ENCODE measurements at places on chromosomes 11 and 22.
A peak's percentile ranks its signal among the peaks of the same experiment; 100 is the strongest.

- DNase-seq: no peak
Observed at GRCh38 chr11:46902694-46903093, 15.7 kb downstream of the LRP4 start.

DNA sequence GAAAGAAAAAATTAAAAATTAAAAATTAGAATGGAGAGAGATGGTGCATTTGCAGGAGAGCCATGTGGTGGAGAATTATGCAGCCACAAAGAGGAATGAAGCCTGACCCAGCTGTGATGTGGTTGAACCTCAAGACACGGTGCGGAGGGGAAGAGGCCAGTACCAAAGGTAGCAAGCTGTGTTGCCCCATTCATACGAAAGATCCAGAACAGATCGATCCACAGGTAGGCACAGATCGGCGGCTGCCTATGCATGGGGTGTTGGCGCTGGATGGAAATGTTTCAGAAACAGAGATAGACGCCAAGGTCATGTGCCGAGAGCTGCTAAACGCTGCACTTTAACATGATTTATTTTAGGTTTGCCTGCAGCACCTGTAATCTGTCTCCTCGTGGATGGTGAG lies 992.3 kb downstream of the BRD1 start:
- no peak for DNase-seq

GRCh38 chr22:29039148-29039547 lies 22.5 kb downstream of the C22orf31 start:
- no peak for DNase-seq

- DNase-seq: no peak
Observed at GRCh38 chr11:122330279-122330965, 214.4 kb upstream of the BLID start.

GRCh38 chr22:46755525-46755924 lies 6.9 kb upstream of the TBC1D22A start:
- DNase-seq: no peak

GRCh38 chr11:695288-695537 lies 191 bp upstream of the DEAF1 start:
- DNase-seq: no peak

DNA sequence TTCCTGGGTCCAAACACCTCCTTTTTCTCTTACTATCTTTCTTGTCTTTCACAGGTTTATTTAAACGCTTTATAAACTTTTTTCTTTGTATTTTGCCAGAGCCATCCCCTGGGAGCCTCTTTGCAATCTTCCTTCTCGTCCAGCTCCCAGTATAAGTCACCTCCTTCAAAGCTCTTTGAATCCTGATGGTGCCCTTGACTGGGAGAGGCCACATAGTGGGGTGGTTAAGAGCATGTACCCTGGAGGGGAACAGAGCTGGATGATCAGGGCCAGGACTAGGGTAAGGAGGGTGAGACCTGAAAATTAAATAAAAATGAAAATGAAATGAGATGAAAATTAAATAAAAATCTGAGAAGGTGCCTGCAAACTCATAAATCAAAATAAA lies 155.0 kb downstream of the FBXO7 start:
- no peak for DNase-seq

DNA sequence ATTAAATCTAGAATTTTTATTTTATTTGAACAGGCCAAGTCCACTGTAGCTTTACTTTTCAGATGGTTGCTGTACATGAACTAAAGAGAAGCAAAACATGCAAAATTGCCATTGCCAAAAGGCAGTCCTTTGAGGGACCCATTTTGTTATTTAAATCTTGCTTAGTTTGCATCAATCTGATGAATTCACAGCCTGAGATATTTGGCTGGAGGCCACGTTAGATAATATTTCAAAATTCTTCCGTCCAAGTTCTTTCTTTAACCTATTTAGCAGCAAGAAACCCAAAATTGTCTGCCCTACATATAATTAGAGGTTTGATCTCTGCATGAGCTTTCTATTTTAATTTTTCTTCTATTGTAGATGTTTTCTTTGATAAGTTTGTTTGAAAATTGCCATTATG lies 1706.9 kb upstream of the RAG2 start:
- DNase-seq: no peak

DNA sequence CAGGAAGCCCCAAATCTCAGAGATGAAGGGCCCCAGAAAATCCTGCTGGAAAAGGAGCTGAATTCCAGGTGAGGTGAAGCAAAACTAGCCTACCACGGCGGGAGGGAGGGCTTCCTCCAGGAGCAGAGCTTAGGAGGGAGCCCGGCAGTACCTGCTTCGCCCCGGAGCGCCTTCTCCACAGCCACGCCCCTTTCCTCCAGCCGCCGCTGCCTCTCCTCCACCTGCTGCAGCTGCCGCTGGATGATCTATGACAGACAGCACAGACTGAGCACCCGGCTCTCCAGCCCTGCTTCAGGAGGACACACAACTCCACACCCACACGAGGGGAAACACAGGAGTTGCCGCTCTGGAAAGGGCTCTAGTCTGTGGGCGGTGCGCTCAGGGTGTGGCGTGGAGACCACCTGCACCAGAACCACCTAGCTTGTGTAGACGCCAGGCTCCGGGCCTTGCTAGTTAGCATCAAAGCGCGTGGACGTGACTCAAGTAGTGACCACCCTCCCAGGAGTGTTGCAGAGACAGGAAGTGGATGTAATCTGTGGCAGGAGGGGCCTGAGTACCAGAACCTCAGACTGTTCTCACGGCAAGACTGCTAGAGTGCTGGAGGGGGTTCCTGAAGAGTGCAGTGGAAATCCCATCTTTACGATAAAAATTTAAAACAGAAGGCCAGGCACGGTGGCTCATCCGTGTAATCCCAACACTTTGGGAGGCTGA lies 34.6 kb upstream of the BID start:
- DNase-seq: peak; percentile 7

GRCh38 chr22:43198126-43198525 lies 11.2 kb upstream of the TTLL12 start:
- DNase-seq: no peak

GRCh38 chr11:3188496-3189195 lies 23.5 kb upstream of the OSBPL5 start:
- no peak for DNase-seq

DNA sequence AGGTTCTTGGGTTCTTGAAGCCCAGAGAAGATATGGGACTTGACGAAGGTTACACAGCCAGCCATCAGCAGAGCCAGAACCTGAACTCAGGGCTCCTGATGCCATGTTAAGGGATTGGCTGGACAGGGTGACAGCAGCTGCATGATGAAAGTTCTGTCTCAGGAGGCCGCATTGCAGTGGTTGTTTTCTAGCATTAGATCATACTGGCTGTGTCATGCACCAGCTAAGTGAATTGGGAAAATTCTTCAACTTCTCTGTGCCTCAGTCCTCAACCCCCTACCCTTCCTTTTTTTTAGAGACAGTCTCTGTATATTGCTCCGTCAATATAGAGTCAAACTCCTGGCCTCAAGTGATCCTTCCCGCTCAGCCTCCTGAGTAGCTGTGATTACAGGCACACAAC lies 5.4 kb upstream of the LTBP3 start:
- DNase-seq: no peak

GRCh38 chr22:33921525-33922348 lies 1.5 kb upstream of the LARGE1 start:
- no peak for DNase-seq

DNA sequence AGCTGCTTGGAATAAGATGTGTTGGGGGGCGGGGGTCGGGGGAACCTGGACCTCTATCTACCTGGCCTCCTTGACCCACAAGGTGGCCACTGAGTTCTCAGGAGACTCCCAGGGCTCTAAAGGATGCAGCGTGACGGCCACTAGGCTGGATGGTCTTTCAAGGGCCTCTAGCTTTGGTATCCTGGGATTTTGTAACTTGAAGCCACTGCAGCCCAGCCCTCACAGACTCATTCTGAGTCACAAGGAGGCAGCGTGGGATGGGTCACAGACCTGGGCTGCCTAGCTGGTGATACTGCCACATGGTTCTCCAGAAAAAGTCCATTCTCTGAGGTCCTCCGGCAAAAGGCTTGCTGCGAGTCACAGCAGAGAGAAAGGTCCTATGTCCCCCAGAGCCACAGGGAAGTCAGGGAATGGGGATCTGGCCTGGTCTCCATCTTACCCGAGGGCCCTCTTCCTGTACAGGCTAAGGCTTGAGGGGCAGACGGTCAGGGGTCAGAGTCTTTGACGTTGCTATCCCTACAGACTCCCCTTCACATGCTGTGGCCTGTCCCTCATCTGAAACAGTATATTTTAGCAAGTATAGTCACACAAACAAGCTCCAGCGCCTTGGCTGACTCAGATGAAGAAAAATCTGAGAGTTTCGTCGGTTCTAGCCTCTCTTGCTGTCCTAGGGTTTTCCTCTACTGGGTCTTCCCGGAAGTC lies 52.4 kb downstream of the KCNC1 start:
- DNase-seq: no peak

DNA sequence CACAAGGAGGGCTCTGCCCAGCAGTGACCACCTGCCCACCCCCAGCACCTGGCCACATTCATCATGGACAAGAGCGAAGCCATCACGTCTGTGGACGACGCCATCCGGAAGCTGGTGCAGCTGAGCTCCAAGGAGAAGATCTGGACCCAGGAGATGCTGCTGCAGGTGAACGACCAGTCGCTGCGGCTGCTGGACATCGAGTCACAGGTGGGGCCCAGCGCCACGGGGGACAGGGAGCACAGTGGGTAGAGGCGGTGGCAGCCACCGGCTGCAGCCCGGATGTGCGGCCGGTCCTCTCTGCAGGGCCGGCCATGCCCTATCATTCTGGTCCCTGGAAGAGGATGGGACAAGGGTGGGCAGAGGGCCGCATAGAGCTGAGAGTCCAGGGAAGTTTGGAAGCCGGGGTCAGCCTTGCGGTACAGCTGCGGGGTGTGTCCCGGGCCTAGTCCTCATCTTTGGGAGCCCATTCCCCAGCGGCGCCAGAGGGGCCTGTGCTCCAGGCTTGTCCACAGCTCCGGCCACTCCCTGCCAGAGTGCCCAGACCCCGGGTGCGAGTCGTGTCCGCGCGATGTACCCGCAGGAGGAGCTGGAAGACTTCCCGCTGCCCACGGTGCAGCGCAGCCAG lies 14.1 kb downstream of the EPS8L2 start:
- DNase-seq: no peak

GRCh38 chr11:120740380-120740779 lies 228.8 kb downstream of the GRIK4 start:
- DNase-seq: no peak

GRCh38 chr22:45185718-45186514 lies 22.2 kb downstream of the NUP50 start:
- no peak for DNase-seq

- no peak for DNase-seq
Observed at GRCh38 chr11:105609832-105610781, at the start of gene GRIA4. Gene GRIA4, plus strand, starts transcription at chr11:105610073. Its CDS starts 925 bp downstream, at chr11:105610998.

GRCh38 chr11:8018484-8019313 lies 31.6 kb downstream of the EIF3F start:
- DNase-seq: peak; percentile 4

DNA sequence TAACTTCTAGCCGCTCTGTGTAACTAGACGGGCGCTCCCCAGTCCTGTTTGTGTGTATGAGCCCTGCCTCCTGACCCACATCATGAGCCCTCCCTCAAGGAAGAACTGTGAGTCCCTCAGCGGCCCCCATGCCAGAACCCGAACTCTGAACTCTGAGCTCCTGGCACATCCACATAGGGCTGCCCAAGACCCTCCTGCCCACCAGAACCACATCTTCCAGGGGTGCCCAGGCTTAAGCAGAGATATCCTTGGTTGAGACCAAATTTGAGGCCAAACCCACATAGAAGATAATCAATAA lies 3.0 kb downstream of the TRIM29 start:
- DNase-seq: no peak

DNA sequence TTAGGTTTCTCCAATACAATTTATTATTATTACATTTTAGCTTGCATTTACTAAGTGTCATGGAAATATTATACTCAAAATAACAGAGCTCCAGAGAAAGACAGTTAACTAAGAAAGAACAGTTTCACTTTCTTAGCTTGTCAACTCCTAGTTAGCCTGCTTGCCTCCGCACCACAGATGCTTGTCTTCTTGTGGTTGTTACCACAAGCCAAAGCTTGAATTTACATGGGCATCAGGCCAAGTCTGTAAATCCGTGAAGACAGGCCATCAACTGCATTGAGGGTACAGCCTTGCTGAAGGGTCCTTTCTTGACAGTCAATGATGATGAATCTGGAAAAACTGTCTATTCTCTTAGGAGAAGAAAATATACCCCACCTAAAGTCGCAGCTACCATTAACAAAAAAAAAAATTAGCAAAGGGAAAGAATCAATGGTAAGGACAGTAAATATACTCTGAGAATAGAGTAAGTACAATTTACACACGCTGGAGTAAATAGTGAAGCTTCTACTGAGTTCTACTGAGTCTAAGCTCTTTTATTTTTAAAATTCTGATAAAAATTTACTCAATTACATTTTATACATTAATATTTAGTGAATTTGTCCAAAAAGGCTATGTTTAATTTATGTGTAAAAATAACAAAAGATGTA lies 15.6 kb upstream of the DENND5A start:
- no peak for DNase-seq

GRCh38 chr11:113764527-113765219 lies 8.8 kb downstream of the ZW10 start:
- DNase-seq: no peak

GRCh38 chr11:121595717-121596161 lies 143.0 kb upstream of the SORL1-AS1 start:
- DNase-seq: no peak

- DNase-seq: no peak
Observed at GRCh38 chr22:34812631-34813030, 253.3 kb upstream of the ISX start.

DNA sequence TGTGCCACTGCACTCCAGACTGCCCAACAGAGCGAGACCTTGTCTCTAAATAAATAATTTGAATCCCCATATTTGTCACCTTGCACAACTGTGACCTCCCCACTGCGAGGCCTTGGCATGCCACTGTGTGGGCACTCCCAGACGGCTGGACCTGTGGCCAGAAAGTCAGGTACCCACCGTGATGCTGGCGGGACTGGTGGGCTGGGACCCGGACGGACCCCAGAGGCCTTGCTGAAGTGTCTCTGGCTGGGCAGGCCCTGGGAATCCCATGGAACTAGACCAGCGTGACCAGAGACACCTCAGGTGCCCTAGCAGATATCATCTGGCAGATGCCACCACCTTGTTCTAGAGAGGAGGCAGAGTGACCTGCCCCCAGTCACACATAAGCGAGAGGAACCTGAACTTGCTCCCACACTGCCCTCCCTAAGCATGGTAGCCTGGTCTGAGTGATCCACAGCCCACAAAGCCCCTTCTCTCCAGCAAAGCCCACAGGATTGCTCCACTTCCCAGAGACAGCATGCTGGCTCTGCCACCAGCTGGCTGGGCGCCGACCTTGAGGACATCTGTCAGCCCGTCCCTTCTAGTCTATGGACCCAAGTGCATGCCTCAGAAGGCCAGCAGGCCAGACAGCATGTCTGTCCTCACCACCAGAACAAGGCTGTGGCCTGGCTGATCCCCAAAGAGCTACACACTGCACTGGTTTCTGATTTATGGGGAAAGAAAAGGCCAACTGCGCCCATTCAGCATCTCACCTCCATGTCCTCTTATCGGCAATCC lies 9.5 kb downstream of the MACROD1 start:
- DNase-seq: no peak

GRCh38 chr22:18152519-18152918 lies 2.5 kb downstream of the USP18 start:
- no peak for DNase-seq

DNA sequence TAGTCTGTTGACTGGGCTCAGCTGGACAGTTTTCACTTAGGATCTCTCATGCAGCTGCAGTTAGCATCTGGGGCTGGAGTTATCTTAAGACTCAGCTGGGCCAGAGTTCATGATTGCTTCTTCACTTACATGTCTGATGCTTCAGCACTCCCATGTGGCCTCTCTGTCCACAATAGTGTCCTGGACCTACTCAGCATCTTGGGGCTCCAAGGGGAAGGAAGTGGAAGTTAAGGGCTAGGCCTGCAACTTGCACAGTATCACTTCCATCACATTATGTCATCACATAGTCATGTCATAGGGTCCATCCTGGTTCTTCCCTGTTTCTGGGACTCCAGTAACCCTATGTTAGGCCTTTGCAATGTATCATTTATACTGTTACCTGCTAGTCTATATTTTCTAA lies 115.9 kb downstream of the C11orf65 start:
- no peak for DNase-seq

Data from NCI-H1436 treated with DMSO at 0.1 percent for 48 hours (cell line).